COR-L47 (cell line): ENCODE measurements at places on chromosomes 12 and 14.

DNA sequence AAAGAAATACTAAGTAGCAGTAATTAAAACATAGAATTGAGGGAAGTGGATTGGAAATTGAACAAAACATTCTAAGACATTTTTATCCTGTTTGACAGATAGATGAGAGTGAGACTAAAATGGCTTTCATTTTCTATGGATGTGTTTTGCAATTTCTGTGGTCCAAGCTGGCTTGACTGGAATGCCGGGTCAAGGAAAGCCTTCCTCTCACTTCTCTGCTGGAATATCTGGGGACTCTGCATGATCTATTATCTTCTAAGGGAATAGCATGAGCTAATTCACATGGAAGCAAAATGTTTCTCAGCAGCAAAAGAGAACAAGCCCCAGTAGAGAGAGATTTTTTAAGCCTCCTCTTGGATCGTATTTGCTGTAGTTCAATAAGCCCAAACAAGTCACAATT lies 407.9 kb upstream of the ATXN7L3B start:
- DNase-seq, result no peak

DNA sequence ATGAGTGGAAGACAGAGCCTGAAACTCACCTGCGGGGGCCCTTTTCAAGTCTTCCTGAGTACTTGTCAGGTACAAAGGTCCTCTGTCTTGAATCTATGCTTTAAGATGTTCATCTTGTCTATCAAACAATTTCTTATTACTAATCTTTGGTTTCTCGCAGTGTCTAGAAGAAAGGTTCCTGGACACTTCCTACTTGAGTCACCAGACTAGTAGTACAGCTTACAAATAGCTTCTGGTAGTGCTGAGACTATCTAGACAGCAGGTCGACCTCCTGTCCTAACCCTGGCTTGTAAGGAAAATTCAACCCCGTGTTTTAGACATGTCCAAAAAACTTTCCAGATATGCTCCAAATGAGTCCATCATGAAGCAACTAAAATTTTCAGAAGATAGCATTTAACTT lies 11.2 kb upstream of the ARID2 start:
- no peak for DNase-seq

DNA sequence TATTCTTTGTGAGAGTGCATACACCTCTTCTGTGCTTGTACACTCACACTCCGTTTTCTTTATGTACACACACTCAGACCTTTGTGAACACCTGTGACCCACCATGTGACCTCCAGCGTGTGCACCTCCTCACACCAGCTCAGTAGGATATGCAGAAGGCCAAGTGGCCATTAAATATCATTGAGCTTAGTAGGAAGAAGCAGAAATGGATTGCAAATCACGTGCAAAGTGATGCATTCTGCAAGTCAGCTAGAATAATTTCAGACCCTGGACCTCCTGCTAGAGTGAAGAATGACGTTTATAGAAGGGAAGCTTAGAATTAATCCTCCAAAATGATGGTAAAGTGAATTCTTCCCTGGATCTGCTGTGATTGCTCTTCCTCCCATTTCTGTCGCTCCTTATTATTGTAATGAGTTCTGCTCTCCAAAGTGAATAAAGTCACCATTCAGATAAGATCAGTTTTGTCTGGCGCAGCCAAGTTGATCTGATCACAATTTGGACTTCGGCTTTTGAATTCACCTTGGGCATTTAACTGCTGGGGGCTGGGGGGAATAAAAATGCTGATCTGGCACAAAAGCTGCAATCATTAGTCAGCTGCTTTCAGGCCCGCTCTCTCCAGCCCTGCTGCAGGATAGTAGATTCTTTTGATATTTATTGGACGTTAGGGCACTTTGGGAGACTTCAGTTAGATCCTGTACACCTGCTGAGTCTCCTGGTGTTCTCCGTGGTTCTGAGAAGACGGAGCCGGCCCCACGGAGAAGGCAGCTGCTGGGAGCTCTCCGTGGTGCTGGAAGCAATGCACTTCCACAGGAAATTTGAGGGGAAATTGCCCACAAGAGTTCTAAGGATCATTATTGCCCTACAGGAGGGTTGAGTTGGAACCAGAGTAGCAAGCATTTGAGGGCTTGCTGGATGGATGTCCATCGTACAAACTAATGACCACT lies 12.4 kb upstream of the NRXN3 start:
- no peak for DNase-seq

- DNase-seq, result no peak
Measured at GRCh38 chr12:32680787-32681186, 1.7 kb downstream of the DNM1L start.

- no peak for DNase-seq
Measured at GRCh38 chr12:108572166-108572790, 9.9 kb downstream of the ISCU start.

- DNase-seq, result no peak
Measured at GRCh38 chr12:93191423-93191822, 186.3 kb upstream of the NUDT4 start.

DNA sequence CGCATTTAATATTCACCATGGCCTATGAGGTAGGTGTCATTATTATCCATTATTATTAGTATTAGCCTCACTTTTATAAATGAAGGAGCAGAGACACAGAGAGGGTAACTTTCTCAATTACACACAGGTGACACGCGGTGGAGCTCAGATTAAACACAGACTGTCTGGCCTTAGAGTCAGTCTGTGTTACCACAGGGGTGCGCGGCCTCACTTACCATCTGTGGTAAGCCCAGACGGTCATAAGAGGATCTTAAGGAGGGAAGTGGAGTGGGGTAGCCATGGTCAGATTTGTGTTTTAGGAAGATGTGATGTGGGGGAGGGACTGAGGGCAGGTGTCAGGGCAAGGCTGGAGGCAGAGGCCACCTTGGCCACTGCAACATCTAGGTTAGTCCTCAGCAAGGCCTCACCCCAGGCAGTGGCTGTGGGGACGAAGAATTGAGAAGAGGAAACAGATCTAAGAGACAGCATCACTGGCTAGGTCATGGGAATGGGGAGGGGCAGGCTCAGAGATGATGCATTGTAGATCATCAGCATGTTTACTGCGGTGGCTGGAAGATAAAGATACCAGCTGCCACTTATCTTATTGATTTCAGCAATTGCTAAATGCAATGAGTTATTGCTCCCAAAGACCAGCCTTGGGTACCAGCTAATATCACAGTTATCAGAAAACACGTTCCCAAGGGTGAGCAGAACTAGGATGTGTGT lies 67.1 kb downstream of the SERPINA3 start:
- DNase-seq, result no peak

GRCh38 chr12:7146906-7147305 lies 16.7 kb downstream of the CLSTN3 start:
- no peak for DNase-seq

- peak; percentile 87 for DNase-seq
Measured at GRCh38 chr14:91249841-91250616, 5.5 kb upstream of the GPR68 start.

DNA sequence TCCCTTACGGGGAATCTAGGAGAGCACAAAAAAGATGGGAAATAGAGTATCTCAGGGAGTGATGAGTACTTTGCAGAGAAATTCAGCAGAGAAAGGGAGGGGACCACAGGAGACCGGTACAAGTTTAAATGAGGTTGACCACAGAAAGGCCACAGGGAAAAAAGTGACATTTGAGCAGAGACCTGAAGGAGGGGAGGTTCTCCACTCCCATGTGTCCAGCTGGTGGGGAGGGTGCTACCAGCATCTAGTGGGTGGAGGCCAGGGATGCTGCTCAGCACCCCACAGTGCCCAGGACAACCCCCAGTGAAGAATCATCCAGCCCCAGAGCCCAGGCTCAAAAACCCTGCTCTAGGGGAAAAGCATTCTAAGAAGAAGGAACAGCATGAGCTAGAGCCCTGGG lies 34.6 kb downstream of the TESC start:
- no peak for DNase-seq

DNA sequence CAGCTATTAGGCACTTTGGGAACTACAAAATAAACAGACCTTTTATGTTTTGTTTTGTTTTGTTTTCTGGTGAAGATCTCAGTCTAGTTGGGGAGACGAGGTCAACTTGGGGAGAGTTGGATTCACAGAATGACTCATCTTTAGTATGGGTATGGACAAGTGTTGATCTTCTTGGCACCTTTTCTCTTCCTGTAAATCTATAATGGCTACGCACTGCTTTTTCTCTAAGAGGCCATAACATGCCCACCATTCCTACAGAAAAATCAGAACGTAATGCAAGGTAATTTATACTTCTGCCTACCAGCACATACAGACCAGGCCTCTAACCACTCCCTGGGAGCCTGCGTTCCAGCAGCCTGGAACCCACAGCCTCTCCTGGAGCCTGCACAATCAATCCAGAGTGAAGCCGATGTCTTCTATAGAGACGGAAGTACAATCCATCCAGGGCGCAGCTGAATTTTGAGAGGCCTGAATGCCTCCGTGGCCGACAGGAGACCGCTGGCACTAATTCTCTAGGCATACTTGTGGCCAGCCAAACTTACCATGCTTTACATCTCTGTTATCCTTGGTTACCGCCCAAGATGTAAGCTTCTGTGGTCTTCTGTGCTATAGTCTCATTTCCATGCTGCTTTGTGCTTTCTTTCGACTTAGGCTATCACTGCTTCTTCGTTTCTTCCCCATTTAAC lies 717 bp downstream of the PPHLN1 start:
- no peak for DNase-seq

- DNase-seq, result no peak
Measured at GRCh38 chr12:116202433-116202832, 75.1 kb downstream of the MED13L start.

DNA sequence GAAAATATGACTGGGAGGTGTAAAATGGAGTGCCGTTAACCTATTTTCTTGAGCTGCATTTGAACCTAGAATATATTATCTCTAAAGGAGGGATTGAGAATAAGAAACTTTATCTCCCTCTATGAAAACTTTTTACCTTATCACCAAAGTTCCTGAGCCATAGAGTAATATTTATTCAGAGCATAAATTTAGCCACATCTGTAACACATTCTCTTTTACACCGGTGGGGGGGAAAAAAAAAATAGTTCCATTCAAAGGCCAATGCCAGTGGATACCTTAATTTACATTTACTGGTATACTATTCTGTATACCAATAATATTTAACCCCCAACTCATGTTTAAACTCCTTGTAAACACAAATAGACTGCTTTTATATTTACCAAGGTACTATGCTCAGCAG lies 21.7 kb downstream of the CERS5 start:
- DNase-seq, result no peak

DNA sequence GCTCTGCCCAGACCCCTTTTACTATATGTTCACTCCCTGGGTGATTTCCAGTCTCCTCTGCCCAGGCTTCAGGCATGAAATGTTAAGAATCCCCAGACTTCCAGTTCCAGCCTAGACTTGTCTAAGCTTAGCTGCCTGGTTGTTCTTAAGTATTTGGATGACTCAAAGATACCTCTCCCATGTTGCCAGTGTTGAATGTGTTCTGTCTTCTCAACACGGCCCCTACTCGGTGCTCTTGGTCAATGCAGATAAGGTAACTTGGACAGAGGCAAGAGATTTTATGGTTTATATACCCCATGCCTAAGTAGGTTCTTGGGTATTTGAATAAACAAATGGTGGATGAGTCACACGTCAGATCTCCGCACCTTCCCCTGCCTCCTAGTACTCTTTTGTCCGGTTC lies 13.6 kb downstream of the PIWIL1 start:
- DNase-seq, result no peak

GRCh38 chr12:104672501-104673265 lies 215.9 kb downstream of the CHST11 start:
- no peak for DNase-seq

- DNase-seq, result peak; percentile 8
Measured at GRCh38 chr14:99430491-99430890, 50.2 kb downstream of the SETD3 start.

GRCh38 chr14:104882991-104883660 lies 18.1 kb downstream of the CEP170B start:
- DNase-seq, result no peak
